HFFc6 (cell line): ENCODE measurements at places on chromosomes 6 and 20.

GRCh38 chr20:58549231-58550209, 34.3 kb upstream of the APCDD1L start:
- no peak for DNase-seq

DNA sequence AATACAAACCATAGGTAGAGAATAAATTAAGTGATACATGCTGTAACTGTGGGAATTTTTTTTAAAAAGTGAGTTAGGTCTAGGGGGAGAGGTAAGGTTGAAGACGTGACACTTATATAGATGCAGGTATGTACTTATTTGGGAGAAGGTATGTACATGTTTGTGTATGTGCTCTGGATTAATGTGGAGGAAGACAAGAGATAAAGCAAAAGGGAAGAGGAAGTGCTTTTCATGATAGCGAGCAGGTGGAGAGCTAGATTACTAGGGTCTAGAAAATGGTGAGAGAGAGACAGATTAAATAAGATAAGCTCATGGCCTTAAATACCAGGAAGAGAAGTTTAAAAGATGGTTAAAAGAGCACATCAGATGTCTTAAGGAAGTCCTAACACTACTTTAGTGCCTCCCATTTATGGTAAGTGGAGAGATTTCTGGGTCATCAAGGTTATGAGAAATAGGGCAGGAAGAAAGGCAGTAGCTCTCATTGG, 92.5 kb downstream of the MAN1A1 start:
- DNase-seq = no peak

- DNase-seq = no peak
These were observed 156.4 kb upstream of the DTNBP1 start for GRCh38 chr6:15819226-15819625.

- no peak for DNase-seq
These were observed 40.0 kb downstream of the PLAGL2 start for GRCh38 chr20:32167552-32167951.

GRCh38 chr6:111872401-111873177, 663 bp downstream of the FYN start:
- DNase-seq = peak; percentile 9

DNA sequence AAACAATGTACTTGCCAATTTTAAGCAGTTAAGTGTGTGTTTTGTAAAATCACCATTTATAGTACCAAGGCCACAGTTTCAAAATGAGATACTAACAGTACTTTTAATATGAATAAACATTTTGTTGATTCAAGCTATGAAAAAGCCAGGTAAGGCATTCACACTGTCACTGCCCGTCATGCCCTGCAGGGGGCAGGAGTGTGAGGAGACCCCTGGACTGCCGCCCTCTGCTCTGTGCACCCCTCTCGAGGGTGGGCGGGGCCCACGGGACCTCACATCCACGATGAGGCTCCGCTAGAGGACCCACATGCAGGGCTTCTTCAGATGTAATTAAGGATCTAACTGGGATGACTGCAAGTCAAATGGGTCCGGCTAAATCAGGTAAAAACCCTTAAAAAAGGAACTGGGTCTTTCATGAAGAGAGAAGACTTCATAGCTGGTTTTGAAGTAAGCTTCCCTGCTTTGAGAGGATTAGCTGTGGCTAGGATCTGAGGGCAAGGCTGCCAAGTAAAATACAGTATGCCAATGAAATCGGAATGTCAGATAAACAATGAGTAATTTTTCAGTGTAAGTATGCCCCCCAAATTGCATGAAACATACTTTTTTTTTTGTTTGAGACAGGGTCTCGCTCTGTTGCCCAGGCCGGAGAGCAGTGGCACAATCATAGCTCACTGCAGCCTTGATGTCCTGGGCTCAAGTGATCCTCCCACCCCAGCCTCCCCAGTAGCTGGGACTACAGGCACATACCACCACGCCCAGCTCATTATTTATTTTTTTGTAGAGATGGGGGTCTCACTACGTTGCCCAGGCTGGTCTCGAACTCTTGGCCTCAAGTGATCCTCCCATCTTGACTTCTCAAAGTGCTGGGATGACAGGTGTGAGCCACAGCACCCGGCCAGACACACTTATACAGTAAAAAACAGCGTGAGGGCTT, 18.7 kb downstream of the DIDO1 start:
- DNase-seq = no peak

GRCh38 chr6:134291156-134291555, 26.8 kb downstream of the SGK1 start:
- DNase-seq = no peak

DNA sequence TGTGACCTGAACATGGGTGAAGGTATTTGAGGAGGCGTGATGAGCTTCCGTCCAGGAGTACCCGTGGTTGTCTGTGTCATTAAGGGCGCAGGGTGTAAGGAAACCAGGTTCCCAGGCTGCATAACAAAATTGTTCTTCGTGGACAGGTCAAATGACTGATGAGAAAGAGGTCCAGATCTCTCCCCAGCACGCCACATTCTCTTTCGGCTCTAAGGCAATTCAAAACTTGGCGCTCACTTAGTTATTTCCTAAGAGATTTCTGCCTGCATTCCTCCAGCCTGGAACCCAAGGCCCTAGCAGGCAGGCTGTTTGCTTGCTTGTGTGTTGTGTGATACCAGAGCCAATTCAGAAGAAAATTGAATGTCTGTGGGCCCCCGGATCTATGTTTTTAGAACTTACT, 139.9 kb downstream of the AGPAT4 start:
- DNase-seq = no peak

DNA sequence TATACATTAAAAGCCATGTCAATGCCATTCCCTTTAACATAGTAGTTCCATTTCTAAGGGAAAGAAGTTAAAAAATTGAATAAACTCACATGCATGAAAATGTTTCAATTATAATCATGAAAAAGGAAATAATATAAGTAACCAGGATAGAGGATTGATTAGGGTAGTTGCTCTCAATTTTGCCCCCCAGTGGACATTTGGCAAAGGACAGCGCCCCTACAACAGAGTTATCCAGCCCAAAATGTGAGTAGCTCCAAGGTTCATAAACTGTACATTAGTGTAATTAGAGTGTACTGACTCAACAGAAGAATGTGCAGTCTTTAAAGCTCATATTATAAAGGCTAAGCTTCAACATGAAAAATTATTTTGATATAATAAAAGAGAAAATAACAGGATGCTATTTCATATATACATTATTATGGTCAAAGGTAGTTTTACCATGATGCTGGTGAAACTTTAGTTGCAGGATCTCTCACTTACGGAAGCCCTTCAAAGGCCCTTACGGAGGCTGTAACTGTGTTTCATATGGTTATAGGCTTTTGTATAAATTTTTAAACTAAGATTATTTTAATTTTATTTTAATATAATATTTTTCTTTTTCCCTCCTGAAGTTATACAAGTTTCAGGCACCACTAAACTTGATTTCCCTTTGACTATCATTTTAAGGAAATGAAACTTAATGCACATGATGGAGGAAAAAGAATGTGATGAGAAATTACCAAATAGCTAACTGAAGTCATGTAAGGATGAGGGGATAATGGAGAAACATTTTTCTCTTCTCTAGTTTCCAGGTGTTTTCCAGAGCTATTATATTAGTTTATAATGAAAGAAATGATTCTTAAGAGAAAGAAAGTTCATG, 403.6 kb downstream of the PLCB1 start:
- no peak for DNase-seq

DNA sequence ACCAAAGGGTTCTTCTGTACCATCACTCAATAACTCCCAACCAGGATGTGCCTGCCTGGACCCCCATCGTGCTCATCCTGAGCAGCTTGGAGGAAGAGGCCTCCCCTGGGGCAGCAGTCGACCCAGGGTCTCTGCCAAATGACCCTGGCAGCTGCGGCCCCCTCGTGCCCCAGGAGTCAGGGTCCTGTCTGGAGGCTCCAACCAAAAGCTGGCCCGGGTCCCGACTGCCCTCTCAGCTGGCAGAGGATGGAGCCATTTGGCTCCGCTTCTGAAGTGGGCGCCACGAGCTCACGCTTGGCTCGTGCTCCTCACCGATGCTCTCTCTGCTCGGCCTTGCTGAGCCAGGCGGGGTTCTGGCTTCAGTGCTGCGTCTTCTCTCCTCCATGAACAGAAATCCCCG, 56.8 kb downstream of the TFAP2C start:
- DNase-seq = no peak

GRCh38 chr6:122049341-122049740, 350.1 kb upstream of the HSF2 start:
- DNase-seq = no peak

- no peak for DNase-seq
These were observed 503.6 kb downstream of the PTPRT start for GRCh38 chr20:42686057-42686456.

DNA sequence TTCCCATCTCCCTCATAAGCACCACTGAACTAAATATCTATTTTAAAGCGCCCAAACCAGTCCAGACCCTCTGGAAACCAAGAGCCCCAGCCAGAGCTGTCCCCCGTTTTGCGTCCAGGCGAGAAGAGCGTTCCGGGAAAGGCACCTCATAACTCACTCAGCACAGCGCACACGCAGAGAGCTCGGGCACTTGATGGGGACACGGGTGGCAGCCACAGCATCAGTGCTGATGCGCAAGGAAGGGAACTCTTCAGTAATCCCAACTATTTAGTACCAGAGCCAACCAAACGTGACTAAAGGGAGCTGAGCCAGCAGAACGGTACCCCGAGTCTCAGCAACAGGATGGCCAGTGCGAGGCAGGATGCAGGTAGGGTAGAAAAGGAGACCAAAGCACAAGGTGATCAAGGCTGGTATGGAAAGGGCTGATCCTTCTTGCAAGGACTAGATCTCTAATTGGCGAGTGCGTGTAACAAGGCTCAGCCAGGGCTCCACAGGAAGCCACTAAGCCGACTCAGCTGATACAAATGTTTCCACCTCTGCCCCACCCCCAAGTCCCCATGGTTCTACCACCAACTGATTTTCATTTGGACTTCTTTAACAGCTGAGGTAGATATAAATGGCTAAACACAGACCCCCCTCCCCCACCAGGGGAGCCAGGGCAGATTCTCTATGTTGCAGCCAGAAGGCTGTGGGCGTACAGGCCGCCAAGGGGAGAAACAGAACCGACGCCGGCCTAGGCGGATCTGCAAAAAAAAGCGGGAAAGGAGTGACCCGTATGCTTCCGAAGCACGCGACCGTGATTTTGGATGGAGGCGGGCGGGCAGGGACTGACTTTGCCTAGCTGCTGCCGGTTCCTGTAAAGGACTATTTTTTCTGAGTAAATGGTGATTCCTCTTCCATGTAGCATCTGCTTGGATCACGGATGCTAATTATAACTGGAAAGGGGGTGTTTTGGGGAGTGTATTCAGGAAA, 183.5 kb upstream of the COL21A1 start:
- DNase-seq = no peak

DNA sequence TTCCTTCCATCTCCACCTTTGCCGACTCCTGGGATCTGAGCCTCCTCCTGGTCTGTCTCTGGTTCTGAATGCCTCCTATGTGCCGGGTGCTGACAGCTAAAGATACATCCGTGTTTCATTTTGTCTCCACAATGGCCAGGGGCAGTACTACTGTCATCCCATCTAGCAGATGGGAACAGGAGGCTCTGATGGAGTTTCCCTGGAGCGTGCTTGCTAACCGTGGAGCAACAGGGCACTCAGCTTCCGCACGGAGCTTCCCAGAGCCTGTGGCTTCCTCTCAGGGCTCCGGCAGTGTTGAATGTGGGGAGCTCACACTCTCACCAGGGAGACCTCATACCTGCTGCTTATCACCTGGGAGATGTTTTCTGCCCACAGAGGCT, 11.9 kb upstream of the NPBWR2 start:
- DNase-seq = no peak

DNA sequence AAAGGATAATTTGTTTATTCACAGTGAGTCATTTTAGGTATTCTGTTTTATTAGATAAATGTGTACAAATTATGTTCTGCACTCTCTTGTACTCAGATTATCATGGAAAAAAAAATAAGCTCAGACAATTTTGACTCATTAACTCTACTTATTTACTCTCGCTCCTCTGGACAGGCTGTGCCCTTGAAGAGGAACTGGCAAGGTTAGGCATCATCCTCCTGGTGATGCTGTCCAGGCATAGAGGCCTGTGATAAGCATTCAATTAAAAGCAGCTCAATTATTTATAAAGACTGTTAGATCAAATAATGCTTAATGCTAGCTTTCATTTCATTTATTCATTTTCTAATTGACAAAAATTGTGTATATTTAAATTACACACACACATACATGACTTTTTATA, 518.5 kb downstream of the TENT5A start:
- no peak for DNase-seq

DNA sequence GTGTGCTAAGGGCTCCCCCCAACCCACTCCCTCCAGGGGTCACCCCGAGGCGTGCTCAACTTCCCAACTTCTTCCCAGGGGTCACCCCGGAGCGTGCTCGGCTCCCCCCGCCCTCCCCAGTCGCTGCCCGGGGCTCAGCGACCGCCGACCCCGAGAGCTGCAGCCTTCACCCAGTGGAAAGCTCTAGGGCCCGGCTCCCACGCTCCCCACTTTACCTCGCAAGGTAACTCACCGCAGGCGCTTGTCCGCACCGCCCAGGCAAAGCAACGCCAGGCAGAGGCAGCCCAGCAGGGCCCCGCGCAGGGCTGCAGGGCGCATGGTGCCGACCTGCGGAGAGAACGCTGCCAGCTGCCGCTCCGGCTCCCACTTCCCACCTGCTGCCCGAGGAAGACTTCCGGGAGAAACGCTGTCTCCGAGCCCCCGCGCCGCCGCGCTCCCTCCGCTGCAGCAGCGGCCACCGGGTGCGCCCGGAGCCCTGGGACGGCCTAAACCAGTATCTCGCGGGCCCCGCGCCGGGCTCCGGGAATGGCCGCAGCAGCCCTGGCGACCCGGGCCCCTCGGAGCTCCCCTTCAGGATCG, 396 bp downstream of the RNASET2 start:
- DNase-seq = no peak

GRCh38 chr20:2703716-2704475, 11.3 kb downstream of the EBF4 start:
- DNase-seq = no peak

GRCh38 chr6:74458536-74458935, 747.3 kb downstream of the COL12A1 start:
- no peak for DNase-seq

GRCh38 chr6:130202782-130203181, 20.0 kb downstream of the SAMD3 start:
- DNase-seq = no peak

DNA sequence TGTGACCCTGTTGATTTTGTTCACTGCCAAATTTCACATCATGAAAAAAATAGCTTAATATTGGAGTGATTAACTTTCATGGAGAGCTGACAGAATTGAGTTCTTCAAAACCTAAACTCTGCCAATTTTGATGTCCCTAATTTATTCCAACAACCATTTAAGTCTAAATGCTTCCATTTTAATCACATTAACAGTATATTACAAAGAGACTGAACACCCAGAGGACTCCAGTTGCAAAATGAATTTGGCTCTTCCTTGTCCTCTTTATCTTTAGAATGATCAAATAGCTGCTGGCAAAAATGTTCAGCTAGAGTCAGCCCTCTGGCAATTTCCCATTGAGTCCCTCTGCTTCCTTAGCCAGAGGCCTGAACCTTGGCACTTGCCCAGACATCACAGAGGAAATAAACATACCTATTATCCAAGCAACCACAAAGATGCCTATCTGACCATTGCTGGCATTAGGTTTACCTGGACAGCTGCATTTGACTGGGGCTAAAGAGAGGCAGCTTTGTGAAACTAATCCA, 299.0 kb upstream of the STXBP5 start:
- peak; percentile 85 for DNase-seq
